NAMALWA (cell line): ENCODE measurements at places on chromosomes 11 and 22.
A peak's percentile ranks its signal among the peaks of the same experiment; 100 is the strongest.

DNA sequence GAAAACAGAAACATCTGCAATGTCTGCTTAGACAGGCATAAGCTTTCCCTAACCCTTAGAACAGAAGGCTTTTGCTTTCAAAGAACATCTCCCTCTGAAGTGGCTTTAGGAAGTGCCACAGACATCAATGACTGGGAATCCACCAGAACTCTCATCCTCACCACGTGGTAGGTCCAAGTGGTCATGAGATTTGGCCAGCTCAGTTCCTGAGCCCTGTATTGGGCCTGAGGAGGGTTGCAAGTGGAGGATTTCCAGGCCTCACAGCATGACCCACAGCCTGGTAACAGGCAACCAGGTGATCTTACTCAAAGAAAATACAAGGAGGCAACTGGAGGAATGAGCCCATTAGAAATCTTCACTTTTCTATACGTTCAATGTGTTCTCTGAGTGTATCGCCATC lies 1.6 kb downstream of the CASP1 start:
- no peak for DNase-seq

DNA sequence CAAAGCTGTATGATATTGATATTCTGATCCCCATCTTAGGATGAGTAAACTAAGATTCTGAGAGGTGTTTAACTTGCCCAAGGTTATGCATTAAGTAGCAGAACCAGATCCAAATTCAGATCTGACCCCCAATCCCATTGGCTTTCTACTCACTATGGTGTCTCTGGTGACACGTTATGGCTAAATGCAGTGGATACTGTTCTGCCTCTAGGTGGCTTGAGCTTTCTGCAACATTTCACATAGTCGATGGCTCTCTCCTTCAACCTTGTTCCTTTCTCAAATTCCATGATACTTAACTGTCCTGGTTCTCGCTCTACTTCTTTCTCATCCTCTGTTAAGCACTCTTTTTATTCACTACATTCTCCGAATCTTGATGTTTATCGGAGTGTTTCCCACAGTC lies 9.4 kb downstream of the C11orf97 start:
- DNase-seq, result peak; percentile 35

DNA sequence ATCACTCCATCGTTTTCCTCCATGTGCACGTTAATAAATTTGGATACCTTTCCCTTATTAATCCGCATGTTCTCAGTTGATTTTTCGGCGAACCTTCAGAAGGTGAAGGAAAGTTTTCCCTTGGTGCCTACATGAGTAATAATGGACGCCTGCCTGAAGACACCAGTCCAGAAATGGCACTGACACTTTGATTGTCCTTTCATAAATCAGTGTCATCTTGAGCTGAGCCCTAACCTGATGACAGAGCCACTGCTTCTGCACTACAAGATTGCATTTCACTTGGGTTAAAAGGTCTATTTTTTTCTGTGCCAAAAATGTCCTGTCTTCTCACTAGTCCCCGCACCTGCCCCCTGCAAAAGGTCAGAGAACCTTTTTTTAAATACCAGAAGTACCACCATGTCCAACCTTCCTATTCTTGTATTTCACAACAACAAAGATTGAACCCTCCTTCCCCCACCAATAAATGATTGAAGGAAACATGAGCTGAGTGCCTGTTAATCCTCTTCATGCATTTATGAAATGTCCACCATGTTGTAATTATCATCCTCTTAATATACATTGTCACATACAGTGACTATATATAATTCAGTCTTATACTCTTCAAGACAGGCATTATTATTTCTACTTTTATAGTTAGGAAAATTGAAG lies 219.9 kb upstream of the UBASH3B start:
- no peak for DNase-seq

GRCh38 chr22:35589071-35589755 lies 27.9 kb downstream of the MB start:
- DNase-seq, result no peak

DNA sequence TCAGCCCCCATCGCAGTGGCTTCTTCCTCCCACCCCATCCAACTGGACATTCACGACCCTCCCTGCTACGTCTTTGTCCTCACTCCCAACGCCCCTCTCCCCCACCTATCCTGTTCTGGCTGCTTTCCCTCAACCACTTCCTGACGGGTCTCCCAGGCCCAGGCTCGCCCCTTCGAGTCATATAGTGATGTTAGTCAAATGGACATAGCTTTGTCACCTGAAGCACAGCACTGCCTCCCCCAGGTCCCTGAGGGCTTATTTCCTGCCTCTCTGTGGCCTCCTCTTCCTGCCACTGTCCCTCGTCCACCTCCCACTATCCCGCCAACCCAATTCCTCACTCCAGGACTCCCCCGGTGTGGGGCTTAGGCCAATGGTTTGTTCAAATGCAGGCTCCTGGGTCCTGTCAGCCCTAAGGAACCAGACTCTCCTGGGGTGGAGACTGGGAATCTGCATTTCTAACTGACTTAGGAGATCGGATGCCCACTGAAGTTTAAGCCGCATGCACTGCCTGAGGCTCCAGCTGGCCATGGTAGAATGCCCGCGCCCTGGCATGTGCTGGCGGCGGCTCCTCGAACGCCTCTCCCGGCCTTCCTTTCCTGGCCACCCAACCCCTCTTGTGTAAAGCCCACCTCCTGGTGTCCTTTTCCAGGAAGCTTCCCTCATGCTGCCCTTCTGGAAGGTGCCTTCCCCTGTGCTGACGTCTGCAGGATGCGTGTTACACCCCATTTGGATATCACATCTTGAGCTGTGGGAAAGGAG lies 18.3 kb downstream of the SUN2 start:
- no peak for DNase-seq

- DNase-seq, result no peak
These were observed 62.0 kb upstream of the PTPRJ start for GRCh38 chr11:47918370-47918690.

DNA sequence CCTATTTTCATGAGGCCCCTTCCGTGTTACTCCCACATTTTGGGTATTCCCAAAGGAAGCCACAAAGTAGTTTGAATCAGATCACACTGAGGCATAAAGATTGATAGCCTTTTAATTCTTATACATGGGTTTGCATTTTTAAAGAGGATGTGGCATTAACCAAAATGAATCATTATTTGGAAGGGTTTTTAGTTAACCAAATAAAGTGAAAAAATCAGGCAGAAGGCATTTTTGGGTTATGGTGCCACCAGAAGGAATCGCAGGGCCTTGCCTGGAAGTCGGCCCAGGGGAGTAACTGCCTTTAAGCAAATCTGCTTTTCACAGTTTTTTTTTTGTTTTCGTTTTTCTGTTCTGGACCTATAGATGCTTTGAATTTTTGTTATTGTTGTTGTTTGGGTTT lies 55.4 kb downstream of the HSD17B12 start:
- no peak for DNase-seq

- DNase-seq, result no peak
These were observed 53.7 kb upstream of the SPTBN2 start for GRCh38 chr11:66782726-66783125.

DNA sequence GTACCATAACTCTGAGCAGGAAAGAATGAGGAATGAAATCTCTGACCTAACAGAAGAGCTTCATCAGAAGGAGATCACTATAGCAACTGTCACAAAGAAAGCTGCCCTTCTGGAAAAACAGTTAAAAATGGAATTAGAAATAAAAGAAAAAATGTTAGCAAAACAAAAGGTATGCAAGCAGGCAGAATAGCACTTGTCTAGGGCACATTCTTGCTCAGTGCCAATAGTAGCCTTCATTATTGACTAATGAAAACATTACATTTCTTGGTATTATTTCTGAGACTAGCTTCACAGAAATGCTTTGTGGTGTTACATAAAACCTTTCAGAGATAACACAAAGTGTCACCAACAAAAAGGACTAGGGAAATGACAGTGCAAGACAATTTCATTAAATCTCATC lies 63.9 kb downstream of the DEUP1 start:
- DNase-seq, result no peak

DNA sequence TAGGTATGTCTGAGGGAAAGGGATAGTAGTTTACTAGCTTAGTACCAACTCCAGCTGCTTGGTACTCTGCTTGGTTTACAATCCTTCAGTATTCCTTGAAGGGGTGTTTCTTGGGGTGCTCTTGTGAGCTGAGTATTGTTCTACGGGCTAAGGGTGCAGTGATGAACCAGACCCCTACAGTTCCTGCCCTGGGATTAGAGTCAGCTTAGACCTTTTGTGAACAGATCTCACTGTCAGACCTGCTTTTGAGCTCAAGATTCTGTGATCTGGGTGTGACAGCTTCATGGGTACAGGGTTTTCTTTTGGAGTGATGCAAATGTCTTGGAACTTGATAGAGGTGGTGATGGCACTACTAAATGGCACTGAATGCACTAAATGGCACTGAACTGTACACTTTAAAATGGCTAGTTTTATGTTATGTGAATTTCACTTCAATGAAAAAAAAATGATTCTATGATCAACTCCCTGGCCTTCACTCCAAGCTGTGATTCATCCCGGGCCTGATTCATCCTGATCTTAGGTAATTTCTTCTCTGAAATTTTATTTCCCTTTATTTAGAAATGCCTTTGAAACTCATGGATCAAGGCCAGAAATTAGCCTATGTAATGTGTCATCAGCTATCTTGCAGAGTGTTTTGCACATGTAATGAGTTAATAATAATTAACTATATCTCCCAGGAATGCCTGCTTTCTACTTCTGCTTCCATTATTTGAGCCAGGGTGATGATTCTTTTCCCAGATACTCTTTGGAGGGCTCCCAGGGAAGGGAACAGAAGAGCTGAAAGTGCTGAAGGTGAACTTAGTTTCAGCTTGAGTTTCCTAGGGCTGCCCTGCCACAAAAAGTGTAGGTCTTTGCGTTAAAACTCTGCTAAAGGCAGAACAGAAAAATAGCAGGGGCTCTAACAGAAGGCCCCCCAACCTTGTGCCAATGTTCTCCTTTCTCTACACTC lies 87.9 kb downstream of the NCAM1 start:
- no peak for DNase-seq

GRCh38 chr22:21623648-21623970 lies 6.2 kb downstream of the YDJC start:
- DNase-seq, result no peak

GRCh38 chr11:130498181-130498580 lies 49.7 kb downstream of the ADAMTS15 start:
- DNase-seq, result no peak

DNA sequence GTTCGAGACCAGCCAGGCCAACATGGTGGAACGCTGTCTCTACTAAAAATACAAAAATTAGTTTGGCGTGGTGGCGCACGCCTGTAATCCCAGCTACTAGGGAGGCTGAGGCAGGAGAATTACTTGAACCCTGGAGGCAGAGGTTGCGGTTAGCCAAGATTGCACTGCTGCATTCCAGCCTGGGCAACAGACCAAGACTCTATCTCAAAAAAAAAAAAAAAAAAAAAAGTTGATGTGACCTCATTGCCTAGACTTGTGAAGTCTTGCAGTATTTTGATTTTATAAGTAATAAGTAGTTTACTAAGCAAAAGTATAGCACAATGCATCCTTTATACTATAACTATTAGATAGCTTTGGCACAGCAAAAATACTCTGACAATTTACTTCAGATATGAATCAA lies 9.9 kb upstream of the CUL5 start:
- no peak for DNase-seq

DNA sequence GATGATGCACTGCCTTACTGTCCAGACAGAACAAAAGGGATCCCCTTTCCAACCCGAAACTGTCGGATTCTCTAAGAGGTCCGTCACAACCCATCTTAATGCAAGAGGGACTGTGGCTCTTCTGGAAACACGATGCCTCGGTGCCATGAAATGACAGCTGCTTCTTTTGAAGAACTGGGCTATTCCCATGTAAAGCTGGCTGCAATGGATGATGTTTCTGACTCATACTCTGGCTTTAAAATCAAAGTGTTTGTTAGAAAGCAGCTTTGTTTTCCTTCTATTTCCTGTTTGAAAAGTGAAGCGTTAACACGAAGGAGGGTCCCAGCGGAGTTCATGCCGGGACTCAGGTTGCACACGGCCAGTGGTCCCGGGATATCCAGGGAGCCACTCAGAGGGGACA lies 3.1 kb downstream of the TP53AIP1 start:
- DNase-seq, result no peak

DNA sequence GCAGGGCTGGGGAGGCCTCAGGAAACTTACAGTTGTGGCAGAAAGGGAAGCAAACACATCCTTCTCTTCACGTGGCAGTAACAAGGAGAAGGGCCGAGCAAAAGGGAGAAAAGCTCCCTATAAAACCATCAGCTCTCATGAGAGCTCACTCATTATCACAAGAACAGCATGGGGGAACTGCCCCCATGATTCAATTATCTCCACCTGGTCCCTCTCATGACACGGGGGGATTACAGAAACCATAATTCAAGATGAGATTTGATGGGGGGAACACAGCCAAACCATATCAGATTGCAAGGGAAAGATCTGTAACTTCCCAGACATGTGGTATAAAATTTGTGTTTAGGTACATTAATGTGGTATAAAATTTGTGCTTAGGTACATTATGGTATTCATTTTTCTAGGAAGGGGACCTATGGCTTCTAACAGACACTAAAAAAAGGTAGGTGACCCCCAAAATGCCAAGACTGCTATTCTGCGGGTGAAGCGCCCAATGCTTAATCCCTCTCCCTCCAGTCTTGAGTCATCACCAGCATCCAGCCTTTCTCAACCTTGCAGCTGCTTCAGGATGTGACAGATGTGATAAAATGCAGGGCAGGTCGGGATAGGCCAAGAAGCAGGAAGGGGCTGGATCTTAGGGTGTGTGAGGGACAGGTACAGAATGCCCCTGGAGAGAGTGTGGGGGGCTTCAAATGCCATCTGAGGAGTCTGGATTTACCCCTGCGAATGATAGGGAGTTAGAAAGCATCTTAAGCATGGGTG lies 57.7 kb upstream of the AMPD3 start:
- no peak for DNase-seq

- peak; percentile 79 for DNase-seq
These were observed 36.8 kb upstream of the WNT7B start for GRCh38 chr22:46013460-46014416.

DNA sequence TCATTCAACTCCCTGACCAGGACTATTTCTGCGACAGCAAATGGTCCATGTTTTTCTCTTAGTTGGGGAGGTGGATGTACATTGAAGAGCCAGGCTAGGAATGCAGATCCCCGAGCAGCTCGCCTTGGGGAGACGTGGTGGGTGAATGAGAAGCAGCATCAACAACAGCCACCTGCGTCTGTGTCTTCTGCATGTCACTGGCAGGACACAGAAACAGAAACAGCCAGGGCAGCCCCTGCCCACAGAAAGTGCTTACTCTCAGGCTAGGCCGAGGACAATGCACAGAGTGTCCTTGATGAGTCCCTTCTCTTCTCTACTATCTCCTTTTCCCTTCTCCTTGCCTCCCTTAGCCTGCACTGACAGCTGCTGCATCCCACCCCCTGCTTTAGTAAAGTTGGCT lies 541.9 kb upstream of the CADM1 start:
- DNase-seq, result no peak

DNA sequence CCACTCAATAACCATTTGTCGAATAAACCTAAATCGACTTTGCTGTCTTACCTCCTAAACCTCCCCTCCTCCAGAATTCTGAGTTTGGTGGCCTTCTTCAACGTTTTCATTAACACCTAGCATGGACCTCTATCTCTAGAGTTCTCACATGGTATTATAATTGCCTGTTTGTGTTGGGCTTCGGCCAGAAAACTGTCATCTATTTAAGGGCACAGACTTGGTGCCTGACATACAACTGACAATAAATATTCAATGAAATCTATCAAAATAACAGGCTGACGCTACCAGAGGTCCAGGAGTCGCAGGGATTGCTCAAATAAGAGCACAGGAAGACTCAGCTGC lies 687 bp downstream of the ALKBH8 start:
- no peak for DNase-seq
